ENCODE measurements at places on chromosomes 16 and 17.

DNA sequence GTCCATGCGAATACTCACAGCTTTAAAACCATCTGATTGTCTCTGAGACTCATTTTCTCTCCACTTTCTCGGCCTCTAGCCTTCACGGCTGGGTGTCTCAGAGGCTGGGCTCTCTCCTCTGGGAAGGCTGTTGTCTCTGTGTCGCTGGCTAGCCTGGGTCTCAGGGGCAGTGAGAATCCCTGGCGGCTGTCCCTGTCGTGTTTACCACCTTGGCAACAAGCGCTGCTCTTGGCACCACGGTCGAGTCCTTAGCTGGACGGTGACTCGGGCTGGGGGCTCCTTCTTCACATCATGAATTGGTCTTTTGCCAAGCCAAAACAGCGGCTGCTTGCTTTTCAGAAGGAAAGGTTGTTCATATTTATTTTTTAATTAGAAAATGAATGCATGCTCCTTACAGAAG, 81.1 kb downstream of the MSI2 start:
- no peak for DNase-seq

GRCh38 chr17:18959071-18959844, 7.3 kb downstream of the SLC5A10 start:
- DNase-seq, result no peak

DNA sequence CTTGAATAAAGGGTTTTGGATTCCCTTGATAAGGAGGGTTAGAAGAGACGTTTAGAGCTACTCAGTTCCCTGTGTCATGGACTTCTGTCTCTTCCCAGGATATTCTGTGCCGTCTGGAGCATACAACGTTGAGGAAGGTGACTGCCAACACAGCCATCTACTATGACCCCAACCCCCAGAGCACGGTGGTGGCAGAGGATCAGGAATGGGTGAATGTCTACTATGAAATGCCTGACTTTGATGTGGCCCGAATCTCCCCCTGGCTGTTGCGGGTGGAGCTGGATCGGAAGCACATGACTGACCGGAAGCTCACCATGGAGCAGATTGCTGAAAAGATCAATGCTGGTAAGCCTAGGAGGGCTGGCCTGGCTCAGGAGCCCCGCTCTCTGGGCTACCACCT, 24.7 kb downstream of the POLR2A start:
- no peak for DNase-seq

DNA sequence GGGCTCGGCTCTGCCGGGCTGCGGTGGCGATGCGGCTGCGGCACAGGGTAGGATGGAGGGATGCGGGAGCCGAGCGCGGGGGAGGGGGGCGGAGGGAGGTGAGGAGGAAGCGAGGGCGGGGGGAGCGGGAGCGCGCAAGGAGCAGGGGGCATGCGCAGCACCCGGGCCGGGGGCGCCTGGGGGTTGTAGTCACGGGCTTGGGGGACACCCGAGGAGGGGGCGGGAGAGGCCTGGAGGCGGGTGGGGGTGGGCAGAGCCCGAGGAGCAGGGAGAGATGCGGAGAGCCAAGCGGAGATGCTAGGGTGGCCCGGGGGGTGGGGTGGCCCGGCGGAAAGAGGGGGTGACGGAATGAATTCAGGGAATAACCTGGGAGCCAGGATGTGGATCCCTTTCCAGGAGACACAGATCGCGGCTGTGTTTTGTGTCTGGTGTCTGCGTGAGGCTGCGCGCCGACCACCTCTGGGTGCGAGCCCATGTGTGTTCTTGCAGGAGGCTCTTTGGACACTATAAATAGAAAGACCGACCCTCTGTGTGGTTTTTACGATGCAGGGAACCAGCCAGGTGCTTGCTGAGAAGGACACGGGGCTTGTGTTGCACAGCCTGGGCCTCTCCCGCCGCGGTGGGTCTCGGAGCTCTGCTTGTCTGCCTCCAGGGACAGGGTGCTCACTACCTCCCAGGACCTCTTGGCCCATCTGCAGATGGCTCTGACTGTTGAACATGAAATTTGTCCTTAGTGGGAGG, at the start of gene STX1B:
Gene STX1B (minus strand): TSS at position 54 of the 741 bp plus-strand sequence. CDS start 242 bp downstream, outside the sequence.
- DNase-seq, result peak; percentile 47

GRCh38 chr17:76659928-76660655, 16.5 kb upstream of the ST6GALNAC1 start:
- DNase-seq, result no peak

DNA sequence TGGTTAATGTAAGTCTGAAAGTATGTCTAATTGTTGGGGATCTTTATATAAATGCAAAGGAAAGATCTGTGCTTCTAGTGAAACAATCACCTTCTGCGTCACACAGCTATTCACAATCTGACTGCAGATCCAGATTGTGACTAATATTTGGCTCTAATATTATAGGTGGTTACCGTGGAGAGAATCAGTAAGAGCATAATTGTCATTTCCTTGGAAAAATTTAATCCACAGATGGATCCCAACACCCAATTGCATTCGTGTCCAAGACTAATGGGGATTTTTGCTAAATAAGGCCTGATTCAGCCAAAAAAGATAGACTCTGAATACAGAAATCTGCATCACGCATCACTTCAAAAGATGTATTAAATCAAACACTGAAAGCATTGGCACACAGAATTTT, 2.7 kb upstream of the KCNJ2 start:
- no peak for DNase-seq

DNA sequence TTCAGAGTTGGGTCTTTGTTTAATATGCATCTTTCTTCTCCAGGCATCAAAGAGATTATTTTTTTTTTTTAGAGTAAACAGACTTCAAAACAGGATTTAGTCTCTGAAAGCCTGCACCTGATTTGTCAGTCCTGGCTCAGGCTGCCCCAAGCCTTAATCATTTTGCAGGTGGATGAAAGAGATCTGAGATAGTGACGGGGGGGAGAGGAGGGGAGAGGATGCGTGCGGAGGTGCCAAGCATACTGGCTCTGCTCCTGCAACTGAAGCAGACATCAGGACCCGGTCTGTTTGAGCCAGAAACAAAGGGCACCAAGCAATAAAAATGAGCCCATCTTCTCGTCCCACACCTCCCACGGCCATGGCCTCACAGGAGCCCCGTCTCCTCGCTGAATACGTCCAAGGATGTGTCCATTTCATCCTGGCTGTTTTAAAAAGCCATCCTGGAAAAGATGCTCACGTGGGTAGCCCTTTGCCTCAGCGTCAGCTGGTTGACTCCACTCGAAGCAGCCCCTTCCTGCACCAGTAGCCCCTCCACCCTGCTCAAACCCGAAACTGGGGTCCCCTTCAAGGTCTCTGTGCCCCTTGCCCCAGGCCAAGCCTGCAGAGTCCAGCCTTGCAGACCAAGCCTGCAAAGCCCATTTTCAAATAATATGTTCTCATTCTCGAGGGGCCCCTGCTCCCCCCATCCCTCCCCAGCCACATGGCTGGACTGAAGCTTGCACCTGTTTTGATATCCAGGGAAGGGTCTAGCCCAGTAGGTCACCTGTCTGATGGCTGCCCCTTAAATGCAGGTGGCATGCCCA, 84.8 kb upstream of the TNRC6C start:
- DNase-seq, result no peak

GRCh38 chr17:31136319-31136718, 41.5 kb downstream of the NF1 start:
- no peak for DNase-seq

DNA sequence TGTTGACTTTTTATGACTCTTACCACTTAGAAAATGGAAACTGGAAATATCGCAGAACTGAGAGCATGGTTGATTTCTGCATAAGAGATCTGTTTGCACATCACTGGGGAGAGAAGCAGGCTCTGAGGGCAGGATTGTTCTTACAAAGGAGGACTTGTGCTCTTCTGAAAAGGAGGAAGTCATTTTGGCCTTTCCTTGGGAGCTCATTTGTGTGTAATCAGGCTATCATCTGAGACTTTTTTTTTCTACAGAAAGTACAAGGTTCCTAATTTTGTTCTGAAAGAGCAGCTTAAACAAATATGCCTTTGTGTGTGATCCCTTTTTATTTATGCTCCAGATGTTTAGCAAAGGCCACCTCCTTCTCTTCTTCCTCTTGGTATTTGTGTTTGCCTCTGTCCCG, 145.7 kb upstream of the CACNG5 start:
- DNase-seq, result no peak

DNA sequence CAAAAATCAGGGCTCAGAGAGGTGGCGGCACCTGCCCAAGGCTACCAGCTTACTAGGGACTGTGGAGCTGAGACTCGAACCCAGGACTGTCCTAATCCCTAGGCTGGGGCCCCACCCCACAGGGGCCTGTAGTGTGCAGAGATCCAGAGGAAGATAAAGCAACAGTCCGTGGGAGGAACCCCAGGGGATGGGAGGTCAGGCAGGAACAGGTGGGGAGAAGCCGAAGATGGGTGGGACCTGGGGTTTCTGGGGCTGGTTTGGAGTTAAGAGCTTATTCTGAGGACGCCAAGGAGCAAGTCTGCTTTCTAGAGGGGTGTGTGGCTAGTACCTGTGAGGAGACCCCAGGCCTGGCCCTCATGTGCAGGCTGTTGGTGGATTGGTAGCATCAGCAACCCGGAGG, 14.9 kb downstream of the C16orf74 start:
- DNase-seq, result no peak

DNA sequence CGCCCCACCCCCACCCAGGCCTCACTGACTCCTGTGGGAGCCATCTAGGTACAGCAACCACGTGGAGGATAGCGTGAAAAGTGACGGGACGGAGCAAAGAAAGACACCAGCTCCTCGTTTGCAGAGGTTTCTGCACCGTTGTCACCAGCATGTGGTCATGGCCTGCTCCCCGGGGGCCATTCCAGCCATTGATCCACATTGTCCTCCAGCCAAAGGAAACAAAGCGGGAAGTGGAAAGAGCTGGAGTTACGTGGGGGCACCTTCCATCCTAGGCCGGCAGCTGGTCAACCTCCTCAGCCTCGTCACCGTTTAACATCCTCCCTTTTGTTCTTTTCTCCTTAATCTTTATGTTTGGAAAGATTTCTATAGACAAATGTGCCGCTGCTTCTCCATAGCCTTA, 153.7 kb downstream of the RPTOR start:
- no peak for DNase-seq

- DNase-seq, result no peak
Observed at GRCh38 chr17:18157354-18157985, 26.2 kb upstream of the ALKBH5 start.

- DNase-seq, result peak; percentile 77
Observed at GRCh38 chr16:23435500-23435899, 17.5 kb downstream of the COG7 start.

DNA sequence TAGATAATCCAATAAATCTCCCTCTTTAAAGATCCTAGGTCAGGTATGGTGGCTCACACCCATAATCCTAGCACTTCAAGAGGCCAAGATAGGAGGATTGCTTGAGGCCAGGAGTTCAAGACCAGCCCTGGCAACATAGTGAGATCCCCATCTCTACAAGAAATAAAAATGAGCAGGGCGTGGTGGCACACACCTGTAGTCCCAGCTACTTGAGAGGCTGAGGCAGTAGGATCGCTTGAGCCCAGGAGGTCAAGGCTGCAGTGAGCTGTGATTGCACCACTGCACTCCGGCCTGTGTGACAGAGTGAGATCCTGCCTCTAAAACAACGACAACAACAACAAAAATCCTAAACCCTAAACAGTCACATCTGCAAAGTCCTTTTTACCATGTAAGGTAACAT, 2.0 kb upstream of the CCL22 start:
- no peak for DNase-seq

DNA sequence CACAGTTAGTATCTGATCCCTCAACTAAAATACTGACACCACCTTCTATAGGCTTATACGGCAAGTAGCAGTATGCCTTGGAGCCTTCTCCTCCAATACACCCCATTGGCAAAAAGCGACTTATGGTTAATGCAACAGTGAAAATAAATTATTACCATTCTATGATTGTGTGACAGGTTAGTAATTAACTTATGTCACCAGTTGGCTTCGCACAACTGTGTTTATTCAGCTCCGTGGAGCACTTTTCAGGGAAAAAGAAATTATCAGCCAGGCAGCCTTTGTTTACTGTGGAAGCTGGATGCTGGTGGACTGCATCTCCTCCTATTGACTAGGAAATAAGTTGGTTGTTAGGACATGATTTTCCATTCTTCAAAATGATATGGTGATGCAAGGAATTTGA, 833.8 kb upstream of the RBFOX1 start:
- DNase-seq, result no peak

- no peak for DNase-seq
Observed at GRCh38 chr16:89507214-89507833, 879 bp upstream of the SPG7 start.

GRCh38 chr16:58741166-58741565, 7.0 kb upstream of the GOT2 start:
- no peak for DNase-seq

GRCh38 chr16:86768228-86768791, 190.0 kb downstream of the FOXL1 start:
- DNase-seq, result no peak

DNA sequence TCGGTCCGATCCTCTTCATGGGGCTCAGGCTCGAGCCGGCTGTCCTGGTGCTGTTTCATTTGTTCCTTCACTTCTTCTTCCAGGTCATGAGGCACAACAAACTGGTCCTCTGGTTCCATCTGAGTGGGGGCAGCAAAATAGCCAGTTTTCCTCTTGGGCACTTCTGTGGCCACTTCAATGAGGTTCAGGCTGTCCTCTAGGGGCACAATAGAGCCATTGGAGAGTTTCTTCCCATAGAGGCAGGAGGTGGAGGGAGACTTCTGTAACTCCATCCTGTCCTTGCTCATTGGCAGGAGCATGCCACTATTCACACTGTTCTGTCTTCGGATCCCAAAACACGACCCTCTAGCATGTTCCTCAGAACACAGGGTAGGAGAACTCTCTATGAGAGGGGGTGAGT, 22.9 kb downstream of the MARVELD3 start:
- no peak for DNase-seq

- peak; percentile 27 for DNase-seq
Observed at GRCh38 chr17:58605470-58605869, 86.4 kb downstream of the TEX14 start.

DNA sequence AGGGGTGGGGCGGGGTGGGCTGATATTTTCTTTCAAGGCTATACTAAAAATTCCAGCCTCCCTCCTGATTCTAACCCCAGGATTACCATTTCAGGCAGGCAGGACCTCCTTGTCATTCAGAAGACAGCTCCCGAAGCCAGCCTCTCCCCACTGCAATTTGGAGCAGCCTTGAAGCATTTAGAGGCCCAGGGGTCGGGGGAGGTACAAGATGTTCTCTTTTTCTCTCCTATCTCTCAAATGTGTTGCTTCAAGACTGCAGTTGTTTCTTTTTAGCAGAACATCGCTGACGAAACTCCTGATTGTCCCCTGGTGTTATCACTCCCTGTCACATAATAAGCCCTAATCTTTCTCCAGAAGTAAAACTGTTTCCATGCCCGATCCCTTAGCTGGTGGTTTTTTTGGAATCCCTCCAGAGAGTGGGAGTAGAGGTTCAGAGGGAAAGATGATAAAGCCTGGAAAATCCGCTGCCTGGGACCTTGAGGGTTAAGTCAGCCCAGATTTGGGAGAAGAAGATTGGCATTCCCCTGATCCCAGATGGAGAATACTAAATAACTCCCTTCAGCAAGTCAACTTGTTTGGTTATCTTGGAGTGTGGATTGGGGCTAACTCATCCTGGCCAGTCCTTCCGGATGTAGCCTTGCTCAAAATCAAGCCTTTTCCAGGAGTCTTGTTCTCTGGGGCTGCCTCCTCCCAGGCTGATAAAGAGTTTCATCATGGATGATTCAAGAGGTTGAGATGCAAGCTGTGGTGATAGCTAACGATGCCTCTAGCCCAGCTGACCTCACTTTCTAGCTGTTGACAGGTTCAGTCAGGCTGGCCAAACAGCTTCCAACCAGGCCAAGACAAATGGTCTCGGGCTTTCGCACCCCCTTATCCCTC, 71.3 kb downstream of the SOX9 start:
- no peak for DNase-seq

All from activated CD4-positive, alpha-beta T cell treated with anti-CD3 and anti-CD28 coated beads for 48 hours (primary cell).